Iris pigment epithelial cell (primary cell): ENCODE measurements at places on chromosomes 16 and 17.

GRCh38 chr16:27242868-27243590 lies 25.5 kb downstream of the NSMCE1 start:
- peak; percentile 98 for DNase-seq

GRCh38 chr17:75872434-75873351 lies 5.7 kb downstream of the TRIM47 start:
- peak; percentile 83 for DNase-seq

DNA sequence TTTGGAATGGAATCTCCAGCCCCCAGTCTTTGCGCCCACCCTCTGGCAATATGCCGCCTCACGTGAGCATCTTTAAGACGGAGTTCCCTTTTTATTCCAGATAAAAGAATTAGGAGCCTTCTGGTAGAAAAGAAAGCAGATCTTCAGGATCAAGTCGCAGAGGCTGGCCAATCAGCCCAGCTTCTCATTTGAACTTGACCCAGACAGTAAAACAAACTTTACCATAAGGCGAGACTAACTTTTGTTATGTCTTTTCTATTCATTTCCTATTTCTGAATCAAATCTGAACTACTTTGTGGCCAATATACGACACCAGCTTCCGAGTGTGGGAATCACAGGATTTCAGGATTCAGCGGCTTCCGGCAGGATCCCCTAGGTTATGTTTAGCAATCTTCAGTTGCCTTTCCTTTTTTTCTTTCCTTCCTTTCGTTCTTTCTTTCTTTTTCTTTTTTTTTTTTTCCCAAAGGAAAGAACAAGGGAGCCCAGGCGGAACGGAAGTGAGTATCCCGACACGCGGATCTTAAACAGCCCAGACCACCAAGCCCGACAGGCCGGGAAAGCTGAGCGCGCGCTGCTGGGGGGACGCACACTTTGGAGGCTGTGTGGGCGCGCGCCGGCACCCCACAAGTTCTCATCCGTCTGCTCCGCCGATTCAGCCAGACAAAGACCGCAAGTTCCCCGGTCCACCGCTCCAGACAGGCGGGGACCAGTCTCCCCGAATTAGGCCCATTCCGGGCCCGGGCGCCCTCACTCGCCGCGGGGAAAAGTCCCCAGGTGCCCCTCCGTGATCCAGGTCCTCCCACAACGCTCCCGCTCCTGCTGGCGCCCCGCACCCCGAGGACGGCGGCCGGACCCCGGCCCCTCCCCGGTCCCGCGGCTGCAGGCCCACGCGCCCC lies 633 bp downstream of the TBC1D16 start:
- DNase-seq, result peak; percentile 77

GRCh38 chr16:72474501-72475123 lies 302.7 kb upstream of the PMFBP1 start:
- DNase-seq, result peak; percentile 96

DNA sequence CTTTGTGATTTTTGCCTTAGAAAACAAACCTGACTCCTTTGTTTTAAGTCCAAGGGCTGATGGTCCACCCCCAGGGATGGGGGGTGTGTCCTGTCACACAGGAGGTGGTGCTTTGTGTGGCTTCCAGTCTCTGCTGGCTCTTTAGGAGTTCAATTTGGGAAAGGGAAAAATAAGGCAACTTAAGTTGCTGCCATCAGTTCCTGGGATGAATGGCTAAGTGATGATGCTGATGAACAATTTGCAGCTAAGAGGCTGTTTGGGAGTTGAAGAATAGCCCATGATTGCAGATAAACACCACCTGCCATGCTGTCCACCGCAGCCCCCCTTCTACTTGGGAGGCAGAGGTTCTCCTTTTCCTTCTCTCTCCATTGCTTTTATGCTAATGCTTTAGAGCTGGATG lies 40.2 kb downstream of the ARL4D start:
- no peak for DNase-seq
